ENCODE measurements at places on chromosomes 5 and 9.

GRCh38 chr5:19256036-19256435 is 732.0 kb downstream of the CDH18 start:
- DNase-seq, result no peak

DNA sequence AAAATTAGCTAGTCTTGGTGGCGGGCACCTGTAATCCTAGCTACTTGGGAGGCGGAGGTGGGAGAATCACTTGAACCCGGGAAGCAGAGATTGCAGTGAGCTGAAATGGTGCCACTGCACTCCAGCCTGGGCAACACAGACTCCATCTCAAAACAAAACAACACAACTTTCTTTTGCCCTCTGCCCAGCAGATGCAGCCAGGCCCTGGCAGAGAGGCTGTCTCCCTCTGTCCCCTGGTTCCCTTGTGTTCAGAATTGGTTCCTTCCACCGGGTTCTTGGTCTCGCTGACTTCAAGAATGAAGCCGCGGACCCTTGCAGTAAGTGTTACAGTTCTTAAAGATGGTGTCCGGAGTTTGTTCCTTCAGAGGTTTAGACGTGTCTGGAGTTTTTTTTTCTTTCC is 30.2 kb upstream of the CEP72 start:
- no peak for DNase-seq

DNA sequence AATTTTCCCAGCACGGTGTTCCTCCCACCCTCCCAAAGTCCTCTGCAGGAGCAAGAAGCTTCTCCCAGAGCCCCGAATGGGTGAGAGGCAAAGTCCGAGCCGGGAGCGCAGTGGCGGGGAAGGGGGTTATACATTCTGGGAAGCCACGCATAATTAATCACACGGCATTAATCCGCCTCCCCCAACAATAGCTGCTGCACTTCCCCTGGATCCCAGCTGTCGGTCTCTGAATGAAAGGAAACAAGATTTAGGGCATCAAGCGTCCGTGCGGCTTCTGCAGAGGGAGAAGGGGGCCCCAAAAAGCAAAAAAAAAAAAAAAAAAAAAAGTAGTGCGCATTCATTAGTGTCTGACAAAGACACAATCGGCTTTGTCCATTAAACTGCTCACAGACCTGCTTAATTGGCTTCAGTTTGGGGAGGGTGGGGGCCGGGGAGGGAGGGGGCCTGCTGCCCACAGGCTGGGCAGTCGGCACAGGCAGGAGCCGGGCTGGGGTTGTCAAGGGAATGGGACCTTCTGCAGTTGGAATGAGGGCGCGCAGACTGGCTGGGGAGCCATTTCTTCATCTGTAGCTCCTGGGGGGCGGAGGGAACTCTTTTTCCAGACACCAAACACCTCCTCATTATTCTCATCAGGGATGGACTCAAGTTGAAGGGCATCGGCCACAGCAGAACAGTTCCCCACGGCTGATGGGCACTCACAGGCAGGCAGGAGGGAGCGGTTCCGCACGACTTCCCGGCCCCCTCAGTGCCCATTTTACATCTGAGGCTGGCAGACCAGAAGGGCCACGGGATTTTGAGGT is 3.4 kb downstream of the NOTCH1 start:
- no peak for DNase-seq

GRCh38 chr9:25709941-25710340 is 31.7 kb upstream of the TUSC1 start:
- no peak for DNase-seq

- no peak for DNase-seq
Measured at GRCh38 chr5:103895738-103896137, 333.1 kb upstream of the NUDT12 start.

DNA sequence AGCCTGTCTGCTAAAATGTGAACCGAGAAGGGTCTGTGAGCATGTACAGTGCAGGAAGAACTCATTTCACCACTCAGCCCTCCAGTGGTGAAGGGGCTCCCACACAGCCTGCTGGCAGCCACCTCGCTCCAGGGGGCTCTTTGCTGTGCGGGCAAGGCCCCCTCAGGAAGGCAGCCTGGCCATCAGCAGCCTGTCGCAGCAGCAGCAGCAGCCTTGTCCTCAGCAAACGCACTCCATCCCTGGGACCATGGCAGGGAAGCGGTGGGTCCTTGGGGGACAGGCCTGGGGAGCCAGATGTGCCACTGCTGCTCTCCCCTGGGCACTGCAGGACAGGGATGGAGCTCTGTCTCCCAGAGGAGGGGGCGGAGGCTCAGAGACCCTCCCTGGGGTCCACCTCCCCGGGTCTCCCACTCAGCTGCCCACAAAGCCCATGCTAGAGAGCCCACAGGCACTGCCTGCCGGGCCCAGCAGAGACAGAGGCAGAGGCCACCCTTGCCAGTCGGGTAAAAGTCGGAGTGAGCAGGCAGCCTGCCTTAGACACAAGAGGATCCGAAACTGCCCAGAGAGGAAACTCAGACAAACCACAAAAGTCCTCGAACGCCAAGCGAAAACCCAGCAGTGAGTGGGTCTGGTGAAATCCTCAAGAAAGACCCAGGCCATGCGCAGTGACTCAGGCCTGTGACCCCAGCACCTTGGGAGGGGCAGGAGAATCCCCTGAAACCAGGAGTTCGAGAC is 8.0 kb downstream of the BRD3 start:
- DNase-seq, result peak; percentile 83

DNA sequence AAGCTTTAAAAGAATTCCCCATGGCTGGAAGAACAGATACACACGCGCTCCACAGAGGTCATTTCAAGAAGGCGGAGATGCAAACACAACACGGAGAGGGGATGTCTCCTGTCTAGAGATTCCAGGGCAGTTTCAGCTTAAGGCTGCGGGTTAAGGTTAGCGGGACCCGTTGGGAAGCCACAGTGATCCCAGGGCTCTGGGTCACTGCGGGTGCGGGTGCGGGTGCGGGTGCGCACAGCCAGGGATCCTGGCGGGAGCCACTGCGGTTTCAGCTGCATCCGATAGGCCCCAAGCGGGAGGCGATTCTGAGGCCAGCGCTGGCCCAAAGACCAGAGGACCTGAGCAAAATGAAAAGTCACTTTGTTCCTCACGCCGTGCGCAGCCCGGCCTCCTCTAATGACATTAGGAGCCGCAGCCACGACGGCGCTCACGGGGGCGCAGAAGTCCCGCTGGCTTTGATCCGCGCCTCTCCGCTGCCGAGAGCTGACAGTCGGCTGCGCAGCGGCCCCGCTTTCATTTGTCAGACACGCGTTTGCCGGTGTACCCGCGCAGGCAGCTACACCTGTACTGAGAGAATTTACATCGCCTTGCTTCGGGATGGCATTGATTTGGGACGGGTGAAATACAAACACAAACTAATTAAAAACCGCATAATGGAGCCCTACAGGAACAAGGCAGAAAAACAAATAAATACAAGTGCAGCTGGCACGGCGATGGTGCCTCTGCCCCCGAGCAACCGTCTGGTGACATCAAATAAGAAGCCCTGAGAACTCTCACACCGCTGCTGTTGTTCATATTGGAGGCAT is 5.3 kb upstream of the IRX1 start:
- DNase-seq, result peak; percentile 85

- no peak for DNase-seq
Measured at GRCh38 chr5:103867857-103868598, 305.4 kb upstream of the NUDT12 start.

DNA sequence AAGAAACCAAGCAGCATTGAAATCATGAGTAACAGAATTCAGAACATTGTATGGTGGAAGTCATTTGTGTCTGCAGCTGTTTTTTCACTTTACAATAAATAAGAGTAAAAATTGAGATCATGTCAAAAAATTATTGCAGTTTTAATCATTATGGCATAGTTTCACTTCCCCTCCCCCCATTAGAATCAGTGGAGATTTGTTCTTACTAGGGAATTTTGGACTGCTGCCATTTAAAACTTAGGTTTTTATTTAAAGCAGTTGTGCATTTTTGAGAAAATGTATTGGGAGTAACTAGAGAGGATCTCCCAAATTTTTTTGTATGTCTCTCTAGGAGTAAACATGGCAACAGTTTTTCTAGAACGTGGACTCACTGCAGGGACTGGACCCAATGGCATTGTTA is 20.4 kb downstream of the GTF3C4 start:
- DNase-seq, result no peak

- no peak for DNase-seq
Measured at GRCh38 chr5:127649018-127649439, at the start of gene CTXN3. Gene CTXN3 (plus strand): TSS chr5:127649082. CDS start chr5:127657522, 8,440 bp downstream.

DNA sequence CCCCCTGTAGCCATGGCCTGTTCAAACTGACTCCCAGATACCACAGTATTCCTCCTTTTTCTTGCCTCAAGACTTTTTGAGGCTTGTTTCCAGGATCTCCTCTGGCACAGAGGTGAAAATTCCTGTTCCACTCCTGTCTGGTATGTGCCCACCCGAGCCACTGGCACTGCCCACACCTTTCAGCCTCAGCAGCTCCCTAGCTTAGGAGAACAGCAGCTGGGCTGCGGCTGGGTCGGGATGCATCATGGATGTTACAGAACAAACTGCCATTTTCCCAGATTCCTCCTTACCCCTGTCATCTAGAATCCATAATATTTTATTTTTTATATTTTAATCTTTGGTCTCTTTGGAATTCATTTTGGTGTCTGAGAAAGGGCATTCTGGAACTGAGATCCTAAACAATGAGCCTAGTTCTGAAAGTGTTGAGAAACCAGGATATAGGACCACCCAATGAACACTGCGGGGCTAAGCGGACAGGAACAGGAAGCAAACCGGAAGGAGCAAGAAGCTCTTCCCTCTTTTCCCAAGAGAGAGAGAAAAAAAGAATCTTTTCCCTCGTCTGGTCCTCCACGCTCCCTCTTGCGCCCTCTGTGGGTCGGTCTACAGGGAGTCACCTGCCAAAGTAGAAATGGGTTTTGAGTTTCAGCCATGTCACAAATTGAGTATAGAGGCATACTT is 12.5 kb downstream of the OR2S2 start:
- DNase-seq, result peak; percentile 95

DNA sequence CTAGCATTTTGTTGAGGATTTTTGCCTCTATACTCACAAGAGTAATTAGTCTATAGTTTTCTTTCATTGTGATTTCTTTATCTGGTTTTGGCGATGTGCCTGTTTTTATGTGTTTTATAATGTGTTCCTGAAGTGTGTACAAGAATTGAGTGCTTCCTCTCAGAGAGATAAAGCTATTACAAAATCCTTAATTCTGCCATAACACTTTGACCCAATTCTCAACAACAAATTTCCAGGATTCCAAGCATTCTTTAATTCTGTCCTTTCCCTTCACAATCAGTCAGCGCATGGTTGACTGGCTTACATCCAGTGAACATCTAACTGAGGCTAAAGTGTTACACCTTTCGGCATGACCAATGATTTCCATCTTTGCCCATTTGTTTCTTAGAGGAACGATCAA is 282.9 kb upstream of the MVB12B start:
- no peak for DNase-seq

GRCh38 chr9:122099271-122099869 is 6.3 kb upstream of the TTLL11 start:
- DNase-seq, result peak; percentile 95

DNA sequence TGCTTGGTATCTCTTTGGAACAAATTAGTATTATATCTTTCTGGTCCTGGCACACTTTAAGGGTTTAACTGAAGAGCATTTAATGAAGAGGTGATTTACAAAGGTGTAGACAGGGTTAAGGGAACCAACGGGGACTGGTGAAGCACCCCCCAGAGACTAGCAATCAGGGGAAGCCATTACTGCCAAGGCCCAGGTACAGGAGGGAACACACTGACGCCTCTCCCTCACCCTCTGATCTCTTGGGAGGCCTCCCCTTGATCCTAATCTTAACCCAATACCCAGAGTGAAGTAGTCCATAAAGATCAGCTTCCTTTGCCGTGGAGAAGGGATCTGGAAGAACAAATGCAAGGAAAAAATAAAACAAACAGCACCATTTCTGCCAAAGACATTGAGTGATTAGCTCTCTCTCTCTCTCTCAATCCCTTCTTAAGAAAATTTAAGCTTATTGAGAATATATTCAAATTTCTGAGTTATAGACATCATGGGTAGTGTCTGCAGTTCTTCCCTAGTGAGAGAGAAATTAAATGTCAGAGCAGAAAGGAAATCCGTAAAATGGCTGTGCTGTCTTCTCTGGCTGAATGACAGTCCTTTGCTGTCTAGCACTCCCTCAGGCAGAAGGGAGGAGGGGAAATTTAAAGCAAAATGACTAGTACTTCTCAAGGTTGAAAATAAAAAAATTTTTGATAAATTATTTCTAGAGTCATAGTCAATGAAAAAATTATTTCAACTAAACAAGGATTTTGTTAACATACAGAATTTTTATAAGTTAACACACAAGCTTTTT is 20.0 kb downstream of the F2R start:
- DNase-seq, result no peak

- DNase-seq, result peak; percentile 96
Measured at GRCh38 chr5:138336952-138337684, 948 bp upstream of the FAM53C start.

- no peak for DNase-seq
Measured at GRCh38 chr5:7753596-7753995, 97.3 kb downstream of the CFAP90 start.

DNA sequence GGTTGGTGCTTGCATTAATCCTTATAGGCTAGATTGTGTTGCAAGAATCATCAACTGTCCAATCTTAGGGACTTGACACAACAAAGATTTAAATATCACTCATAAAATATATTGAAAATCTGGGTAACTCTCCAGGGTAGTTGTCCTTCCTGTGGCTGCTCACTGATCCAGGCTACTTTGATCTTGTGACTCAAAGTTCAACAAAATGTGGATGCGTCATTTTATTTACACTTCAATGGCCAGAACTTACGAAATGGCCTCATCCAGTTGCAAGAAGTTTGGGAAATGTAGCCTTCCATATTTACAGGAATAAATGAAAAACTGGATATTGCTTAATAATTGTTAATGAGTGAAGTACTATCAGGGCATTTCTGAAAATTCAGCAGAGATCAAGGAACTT is 235.5 kb upstream of the ACTBL2 start:
- DNase-seq, result no peak

DNA sequence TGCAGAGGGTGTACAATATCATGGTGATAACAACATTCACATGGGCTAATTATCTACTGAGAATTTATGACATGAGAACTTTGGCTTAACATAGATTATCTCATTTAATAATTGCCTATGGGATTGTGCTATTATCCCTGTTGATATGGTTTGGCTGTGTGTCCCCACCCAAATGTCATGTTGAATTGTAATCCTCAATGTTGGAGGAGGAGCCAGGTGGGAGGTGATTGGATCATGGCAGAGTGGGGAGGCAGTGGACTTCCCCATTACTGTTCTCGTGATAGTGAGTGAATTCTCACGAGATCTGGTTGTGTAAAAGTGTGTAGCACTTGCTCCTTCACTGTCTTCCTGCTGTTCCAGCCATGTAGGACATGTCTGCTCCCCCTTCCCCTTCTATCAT is 186.4 kb downstream of the TRIM32 start:
- DNase-seq, result no peak

GRCh38 chr5:112979723-112980122 is 3.1 kb downstream of the DCP2 start:
- no peak for DNase-seq

- DNase-seq, result peak; percentile 96
Measured at GRCh38 chr9:35071814-35072460, 488 bp downstream of the VCP start.

GRCh38 chr5:124961521-124961920 is 215.1 kb upstream of the ZNF608 start:
- DNase-seq, result no peak

All from lower leg skin (tissue), 4 donors.